ENCODE measurements at places on chromosomes 3 and 15.

DNA sequence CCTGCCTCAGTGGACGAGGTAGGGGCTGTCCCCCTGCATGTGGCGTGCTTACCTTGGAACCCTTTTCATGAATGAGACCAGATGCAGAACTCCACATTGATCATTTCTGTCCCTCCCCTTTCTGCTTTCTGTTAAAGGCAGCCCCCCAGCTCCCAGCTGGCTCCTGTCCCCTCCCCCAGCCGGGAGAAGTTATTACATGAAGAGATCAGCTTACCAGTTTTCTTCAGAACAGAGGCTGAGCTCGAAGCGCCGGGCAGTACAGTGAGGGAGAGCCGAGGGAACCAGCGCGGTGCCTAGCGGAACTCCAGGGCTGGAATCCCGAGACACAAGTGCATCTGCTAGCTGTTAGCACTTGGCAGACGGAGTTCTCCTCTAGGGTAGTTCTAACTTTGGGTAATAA is 263.3 kb upstream of the NR2E3 start:
- DNase-seq, result no peak

DNA sequence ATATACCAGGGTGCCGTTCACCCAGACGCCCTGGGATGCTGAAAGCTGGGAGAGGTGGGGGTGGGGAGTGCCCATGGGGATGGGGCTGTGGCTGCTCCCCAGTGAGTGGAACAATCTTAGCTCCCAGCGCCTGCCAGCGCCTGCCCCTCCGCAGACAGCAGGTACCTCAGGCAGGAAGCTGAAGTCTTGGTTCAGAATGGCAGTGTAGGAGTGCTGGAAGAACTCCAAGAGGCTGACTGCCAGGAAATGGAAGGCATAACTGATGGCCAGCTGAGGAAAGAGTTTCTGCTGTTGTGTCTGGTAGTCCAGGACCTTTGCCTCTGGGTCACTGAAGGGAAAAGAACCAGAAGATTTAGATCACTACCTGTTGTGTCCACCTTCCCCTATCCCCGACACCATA is 8.4 kb downstream of the ACOX2 start:
- DNase-seq, result no peak

DNA sequence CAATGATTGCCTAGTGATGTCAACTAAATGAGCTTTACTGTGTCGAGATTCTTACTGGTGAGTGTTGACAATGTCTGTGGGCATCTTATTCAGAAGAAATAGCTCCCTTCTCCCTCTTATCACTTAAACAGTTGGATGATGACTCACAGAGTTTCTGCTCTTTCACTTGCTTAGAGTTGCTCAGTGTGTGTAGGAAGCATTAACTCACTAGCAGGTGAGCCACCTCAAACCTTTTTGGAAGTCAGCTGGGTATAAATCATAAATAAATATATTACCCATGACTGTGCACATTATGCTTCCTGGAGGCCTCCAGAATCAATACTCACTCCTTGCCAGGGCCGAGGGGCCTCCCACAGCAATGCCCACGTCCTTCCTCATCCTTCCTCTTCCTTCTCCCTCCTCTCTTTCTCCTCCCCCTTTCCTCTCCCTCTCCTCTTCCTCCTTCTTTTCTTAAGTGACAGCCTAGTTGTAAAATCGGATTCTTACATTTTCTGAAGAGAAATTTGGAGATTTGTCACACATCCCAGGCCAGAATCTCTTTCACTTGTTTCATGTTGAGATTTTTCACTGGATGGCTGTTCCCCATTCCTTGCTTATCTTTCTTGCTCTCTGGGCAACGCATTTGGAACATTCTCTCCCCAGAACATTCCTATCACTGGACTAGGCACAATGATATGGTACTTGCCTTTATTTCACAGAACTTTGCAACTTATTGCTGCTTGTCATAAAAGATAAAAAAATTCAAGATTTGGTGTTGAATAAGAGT is 17.5 kb downstream of the SHC4 start:
- DNase-seq, result no peak

DNA sequence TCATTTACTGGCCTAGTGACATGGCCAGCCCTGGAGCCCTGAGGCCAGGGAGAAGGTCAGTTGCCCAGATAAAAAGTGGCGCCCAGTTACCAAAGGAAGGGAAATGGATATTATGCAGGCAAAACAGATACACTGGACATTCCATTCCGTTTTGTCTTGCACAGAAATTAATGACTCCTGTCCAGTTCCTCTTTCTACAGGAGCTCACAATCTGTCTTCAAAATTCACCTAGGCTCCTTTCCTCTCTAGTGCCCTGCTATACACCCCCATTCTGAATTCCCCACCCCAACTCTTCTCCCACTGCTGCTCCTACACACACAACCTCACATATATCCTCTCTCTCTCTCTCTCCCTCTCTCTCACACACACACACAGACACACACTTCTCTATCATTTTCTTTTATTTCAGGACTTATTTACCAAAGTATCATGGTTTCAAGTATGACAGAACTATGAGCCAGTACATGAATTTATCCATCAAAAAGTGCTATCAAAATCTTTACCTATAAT is 229.0 kb downstream of the MAGI1 start:
- DNase-seq, result no peak

GRCh38 chr3:49662720-49663413 is 11.3 kb upstream of the APEH start:
- DNase-seq, result no peak

DNA sequence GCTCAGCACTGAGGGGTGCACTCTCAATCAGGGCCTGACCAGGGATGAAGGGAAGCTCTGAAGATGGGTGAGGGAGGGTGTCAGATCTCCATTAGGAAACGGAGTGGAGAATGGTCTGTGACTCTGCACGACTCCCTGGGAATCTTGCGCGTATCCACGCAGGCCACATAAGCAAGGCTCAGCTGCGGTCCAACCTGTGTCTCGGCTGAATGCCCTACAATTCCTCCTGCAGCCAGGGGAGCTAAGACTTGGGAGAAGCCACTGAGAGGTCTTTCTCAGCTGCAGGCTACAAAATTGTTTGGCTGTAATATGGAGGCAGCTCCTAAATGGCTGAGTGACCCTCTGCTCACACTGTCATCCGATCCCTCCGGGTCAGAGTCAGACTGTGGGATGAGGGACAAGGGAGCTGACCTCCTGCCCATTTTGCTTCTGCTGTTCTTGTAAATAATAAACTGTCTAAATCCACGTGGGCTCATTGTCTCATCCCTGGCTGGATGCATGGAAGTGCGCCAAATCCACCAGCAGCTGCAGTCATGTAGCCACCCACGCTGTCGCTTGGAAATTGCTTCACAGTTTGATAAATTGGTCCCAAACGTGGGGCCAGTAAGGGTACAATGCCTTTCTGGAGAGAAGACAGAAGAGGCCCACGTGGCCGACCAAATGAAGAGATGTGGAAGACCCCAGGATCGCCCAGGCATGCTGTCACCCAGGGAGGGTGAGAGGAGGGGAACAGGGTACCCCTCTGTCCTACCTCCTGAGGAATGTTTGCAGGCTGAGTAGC is 30.5 kb downstream of the ALS2CL start:
- no peak for DNase-seq

GRCh38 chr15:69909719-69910444 is 187.8 kb downstream of the TLE3 start:
- peak; percentile 7 for DNase-seq

Data from hematopoietic multipotent progenitor cell treated with erythropoietin and hydrocortisone succinate and interleukin-3 and kit ligand, for 17 days (in vitro differentiated cells).